ENCODE measurements at places on chromosomes 2 and 18. TPM values are rescaled to one million over a fixed set of nuclear protein-coding genes. Genes with fewer than 3 reads are reported as not detected.

Gene GALR1
- 0.09 TPM for total RNA-seq

Gene TUBA3E
- not detected for total RNA-seq

Gene TLX2
- total RNA-seq: 0.12 TPM

Gene SF3B1
- 206 TPM for total RNA-seq

Gene MARCHF4
- total RNA-seq: 0.09 TPM

Gene ADD2
- total RNA-seq: 0.95 TPM

Gene RAB6C
- 0.23 TPM for total RNA-seq

Gene BIN1
- 131 TPM for total RNA-seq

Gene ITGB6
- 48.8 TPM for total RNA-seq

Gene EMILIN1
- 210 TPM for total RNA-seq

All from mucosa of gallbladder (tissue), 1 donor.